LNCaP clone FGC (cell line): ENCODE measurements at places on chromosomes 11 and 22.

- no peak for DNase-seq
These were observed 69.2 kb upstream of the SHANK2 start for GRCh38 chr11:71321433-71322191.

GRCh38 chr11:90845126-90845525 lies 622.3 kb upstream of the CHORDC1 start:
- DNase-seq, result no peak

- no peak for DNase-seq
These were observed 700 bp upstream of the DEPDC5 start for GRCh38 chr22:31753005-31753633.

DNA sequence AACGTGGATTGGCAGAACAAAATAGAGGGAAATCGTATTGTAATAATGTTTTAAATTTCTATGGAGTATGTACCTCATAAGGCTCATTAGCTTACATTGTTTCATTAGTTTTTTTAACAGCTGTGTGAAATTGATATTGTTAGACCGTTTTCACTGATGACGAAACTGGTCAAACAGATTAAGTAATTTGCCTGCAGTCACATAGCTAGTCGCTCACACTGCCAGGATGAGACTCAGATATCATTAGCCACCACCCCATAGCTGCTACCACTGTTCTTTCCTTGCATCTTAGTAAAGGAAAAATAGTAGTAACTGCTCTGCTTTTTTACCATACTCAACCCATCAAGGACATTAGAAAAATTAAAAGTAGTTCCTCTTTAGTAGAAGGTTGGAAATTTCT lies 64.0 kb downstream of the DKK3 start:
- no peak for DNase-seq

DNA sequence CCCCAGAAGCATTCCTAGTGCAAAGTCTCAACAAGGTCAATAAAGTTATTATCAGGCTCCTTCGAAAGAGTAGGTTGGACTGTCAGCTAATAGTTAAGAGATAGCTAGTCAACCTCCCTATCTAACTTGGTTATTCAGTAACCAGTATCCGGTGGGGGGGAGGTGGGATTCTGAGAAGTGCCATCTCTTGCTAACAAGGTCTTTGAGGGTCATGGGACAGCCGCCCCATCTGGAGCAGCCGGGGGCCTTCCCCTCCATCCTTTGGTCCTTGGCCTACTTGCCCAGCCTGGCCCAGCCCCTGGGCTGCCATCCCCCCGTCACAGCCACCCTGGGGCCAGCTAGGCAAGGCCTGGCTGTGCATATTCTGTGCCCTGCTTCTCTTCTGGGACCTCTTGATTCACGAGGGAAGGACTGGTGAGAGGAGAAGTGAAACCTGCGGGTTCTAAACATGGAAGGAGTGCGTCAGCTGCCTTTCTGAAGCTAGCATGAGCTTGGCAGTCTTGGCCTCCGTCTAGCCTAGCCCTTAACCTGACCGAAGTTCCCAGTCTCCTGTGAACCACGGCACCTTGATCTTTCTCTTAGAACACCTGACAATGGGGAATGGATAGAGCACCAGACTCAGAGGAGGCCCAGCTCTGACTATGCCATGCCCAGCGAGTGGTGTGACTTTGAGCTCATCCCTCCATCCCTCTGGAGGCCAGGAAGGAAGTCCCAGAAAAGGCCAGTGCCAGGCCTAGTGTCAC lies 9.3 kb downstream of the SLC37A2 start:
- DNase-seq, result no peak
